ENCODE measurements at places on chromosomes 5 and 9.

GRCh38 chr9:35349287-35349990 is 140.5 kb upstream of the RUSC2 start:
- no peak for DNase-seq

- no peak for DNase-seq
Observed at GRCh38 chr9:27933210-27934025, 360.1 kb upstream of the C9orf72 start.

GRCh38 chr5:172887692-172888091 is 53.6 kb downstream of the ERGIC1 start:
- no peak for DNase-seq

DNA sequence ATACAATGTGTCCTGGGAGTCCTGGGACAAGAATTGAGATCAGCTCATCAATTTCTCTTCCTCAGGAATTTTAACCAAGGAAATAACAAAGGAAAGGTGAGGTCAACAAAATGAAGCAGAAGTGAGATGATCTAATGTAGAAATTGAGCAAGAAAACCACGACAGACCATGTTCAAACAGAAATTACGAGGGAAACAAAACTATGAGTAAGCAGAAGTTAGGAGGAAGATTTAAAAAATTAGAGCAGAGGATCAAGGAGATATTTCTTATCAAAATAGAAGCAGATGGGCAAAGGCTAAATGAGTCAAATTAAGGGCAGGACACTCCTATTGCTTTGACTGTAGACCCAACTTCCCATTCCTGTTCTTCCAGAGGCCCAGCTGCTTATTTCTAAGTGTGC is 97.4 kb downstream of the HINT1 start:
- DNase-seq: no peak

DNA sequence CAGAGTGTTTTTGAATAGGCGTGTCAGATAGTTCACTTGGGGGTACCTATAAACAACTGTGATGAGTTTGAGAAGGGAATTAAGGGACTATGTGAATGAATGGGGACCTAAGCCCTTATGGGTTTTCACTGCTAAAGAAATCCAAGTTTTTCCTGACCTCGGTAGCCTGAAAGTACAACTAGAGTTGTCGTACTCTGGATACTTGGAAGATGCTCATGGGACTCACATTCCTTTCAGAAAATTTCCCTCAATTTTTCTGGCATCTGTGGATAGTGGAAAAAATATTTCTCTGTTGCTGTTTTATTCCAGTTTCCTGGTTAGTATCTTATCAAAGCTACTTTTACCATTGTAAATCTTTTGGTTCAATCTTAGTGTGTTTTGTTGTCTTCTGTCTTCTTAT is 1112.3 kb upstream of the SEMA6A start:
- DNase-seq: no peak

GRCh38 chr5:143987751-143988560 is 176.0 kb downstream of the HMHB1 start:
- DNase-seq: no peak

- DNase-seq: no peak
Observed at GRCh38 chr9:37117956-37118355, 2.4 kb upstream of the ZCCHC7 start.

DNA sequence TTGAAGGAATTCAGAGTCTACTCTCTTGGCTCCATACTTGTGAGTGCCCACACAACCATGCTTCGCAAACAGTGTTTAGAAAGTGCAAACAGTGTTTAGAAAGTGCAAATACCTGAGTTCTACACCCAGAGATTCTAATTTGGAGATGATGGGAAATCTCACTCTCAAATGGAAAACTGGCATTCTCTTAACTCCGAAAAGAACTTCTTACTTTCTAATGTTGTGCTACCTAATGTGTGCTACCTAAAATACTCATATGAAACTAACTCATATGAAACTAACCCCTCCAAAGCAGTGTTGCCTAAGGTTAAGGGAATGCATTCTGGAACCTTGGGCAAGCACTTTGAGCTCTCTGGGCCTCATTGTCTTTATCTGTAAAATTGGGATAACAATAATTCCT is 55.5 kb upstream of the ZNF366 start:
- no peak for DNase-seq

GRCh38 chr5:19605846-19606407 is 382.1 kb downstream of the CDH18 start:
- DNase-seq: no peak

DNA sequence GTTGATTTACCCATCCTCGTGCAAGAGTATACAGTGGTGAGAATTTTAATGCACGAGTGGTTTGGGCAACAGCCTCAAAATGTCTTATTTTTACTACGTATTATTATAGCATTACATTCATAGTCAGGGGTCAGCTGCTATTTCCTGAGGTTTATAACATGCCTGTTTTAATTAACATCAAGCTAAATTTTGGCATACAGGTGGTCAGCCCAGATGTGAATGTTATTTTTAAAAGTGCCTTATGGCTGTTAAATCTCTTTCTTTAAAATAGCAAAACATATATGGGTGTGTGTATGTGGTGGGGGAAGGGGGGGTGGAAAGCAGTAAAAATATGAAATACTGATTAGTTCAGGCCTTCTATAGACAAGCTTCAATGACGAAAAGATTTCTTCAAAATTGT is 424.5 kb upstream of the CLINT1 start:
- no peak for DNase-seq

GRCh38 chr5:15160091-15160490 is 288.5 kb upstream of the ANKH start:
- no peak for DNase-seq

- DNase-seq: no peak
Observed at GRCh38 chr9:130291474-130291873, 25.9 kb downstream of the HMCN2 start.

DNA sequence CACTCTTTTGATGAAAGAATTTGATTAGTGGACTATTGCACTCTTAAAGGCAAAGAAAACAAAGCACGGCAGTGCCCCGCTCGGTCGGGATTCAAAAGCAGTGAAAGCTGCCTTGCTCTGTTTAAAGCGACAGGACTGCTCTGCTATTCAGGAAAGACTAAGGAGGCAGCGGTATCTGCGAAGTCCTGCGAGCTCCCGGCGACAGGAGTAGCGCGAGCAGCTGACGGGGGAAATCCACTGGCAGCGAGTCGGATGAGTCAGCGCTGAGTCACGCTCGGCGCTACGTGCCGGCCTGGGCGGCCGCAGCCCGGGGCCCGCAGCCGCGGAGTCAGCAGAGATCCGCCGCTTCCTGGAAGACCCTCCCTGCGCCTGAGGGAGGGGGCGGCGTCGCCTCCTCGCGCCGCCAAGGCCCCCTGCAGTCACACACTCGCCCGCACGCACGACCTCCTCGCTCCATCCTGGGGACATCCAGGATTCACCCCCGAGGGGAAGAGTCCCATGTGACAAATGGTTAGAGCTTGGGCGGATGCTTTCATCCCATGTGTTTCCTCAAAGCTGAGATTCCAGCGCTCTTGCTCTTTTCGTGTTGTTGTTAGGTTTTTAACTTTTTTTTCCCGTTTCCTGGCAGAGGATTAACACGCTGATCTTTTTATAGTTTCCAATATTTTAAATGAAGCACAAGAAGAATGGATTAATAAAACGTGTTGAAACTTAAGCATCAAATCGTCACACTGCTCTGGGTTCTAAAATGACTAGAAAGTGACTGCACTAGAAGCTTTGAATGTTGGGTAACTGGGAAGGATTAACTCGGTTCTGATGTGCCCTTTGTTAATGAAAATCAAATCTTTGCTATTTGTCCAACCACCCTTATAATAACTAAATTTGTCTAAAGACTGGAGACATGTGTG is 102.5 kb downstream of the ARRDC3 start:
- DNase-seq: peak; percentile 27

- no peak for DNase-seq
Observed at GRCh38 chr9:113558632-113559502, 95.3 kb downstream of the RGS3 start.

DNA sequence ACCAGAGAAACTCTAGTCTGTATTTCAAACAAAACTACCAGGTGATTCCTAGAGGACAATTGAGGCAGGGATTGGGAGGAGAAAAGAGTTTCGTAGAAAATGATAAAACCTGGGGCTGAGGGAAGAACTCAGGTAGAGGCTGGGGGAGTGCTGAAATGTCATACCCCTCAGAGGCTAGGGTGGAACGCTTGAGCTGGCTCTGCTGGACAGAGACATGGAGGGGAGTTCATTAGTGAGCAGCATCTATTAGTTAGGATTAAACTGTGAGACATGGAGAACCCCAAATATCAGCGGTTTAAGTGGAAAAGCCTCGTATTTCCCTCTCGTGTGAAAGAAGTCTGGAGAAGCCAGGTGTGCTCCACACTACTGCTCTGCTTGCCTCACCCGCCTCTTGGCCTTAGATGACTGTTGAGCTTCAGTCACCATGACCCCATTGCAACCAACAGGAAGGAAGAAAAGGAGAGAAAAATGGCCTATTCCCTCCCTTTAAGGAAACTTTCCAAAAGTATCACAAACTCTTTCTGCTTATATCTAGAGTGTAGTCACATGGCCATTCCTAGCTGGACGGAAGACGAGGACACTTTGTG is 53.7 kb upstream of the ABCA1 start:
- DNase-seq: no peak

- no peak for DNase-seq
Observed at GRCh38 chr5:125390326-125390725, 643.9 kb upstream of the ZNF608 start.

DNA sequence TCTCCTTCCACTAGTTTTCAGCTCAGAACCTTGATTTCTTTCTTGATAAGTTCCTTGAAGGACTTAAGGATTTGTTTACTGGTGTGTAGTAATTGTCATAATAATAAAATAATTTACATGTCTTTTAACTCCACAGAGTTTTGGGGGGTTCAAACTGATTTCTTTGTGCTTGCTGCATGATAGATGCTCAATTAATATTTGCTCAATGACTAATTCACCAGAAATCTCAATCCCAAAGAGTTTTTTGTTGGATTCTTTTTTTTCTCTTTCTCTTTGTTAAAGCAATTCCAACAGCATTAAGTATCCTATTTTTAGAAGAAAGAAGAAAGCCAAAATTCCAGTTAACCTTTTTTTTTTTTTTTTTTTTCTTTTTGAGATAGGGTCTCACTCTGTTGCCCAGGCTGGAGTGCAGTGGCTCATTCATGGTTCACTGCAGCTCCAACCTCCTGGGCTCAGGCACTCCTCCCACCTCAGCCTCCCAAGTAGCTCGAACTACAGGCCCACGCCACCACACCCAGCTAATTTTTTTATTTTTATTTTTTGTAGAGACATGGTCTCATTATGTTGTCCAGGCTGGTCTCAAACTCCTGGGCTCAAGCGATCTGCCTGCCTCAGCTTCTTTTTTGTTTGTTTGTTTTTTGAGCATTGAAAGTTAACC is 10.8 kb downstream of the FAF2 start:
- DNase-seq: no peak

- DNase-seq: no peak
Observed at GRCh38 chr9:115373000-115373709, 255.2 kb upstream of the TNC start.

GRCh38 chr9:109010746-109011145 is 2.6 kb downstream of the CTNNAL1 start:
- no peak for DNase-seq

GRCh38 chr5:107274571-107274970 is 396.2 kb downstream of the EFNA5 start:
- DNase-seq: no peak

DNA sequence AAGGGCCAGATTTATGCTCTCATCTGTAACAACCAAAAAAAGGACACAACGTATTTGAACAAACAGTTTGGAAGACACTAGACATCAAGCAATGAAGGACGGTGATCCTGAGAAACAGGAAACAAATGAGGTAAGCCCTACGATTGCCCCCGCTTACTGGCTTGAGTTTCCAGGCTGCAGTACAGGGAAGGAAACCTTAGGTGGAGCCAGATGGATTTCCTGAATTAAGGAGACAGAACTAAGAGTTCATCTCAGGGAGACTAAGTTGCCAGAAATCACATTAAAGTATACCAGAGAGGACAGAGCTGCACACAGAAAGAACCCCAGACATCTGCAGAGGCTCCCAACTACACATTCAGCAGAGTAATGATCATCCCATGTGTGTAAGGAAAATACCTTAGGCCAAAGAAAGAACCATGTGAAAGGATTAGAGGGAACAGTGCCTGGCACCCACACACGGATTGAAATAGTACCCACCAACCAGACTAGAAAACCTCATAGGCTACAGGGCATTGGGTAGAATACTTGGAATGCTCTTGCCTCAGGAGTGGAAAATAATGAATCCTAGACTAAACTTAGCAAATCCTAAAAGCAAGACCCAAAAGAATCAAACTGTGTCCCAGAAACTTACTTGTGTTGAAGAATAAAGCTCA is 99.3 kb upstream of the NIPBL start:
- no peak for DNase-seq

- no peak for DNase-seq
Observed at GRCh38 chr5:106639488-106639887, 1031.2 kb downstream of the EFNA5 start.

Data from esophagus squamous epithelium (tissue), 5 donors.